T-helper 9 cell (primary cell): ENCODE measurements at places on chromosomes 1 and 21.

DNA sequence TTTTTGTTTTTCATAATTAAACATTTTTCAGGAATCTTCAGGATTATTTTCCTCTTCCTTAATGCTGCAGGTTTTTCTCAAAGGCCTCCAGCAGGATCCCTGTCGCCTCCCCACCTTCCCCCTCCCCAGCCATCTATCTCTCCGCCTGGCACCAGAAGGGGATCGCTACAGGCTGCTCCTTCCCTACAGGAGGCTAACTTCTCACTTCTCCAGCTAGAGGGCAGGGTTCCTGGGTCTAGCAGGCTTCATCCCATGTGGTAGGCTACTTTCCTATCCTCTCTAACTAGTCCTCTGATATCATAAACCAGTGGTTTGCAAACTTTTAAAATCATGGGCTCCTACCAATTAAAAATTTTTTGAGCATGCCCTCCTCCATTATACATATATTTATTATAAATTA, 104.1 kb downstream of the KCNN3 start:
- no peak for DNase-seq

GRCh38 chr1:218478336-218478735, 133.2 kb downstream of the TGFB2 start:
- DNase-seq: no peak

- no peak for DNase-seq
These were observed 197.4 kb downstream of the FGGY start for GRCh38 chr1:59494145-59494833.

GRCh38 chr1:172423336-172423735, 2.9 kb downstream of the C1orf105 start:
- DNase-seq: no peak

- no peak for DNase-seq
These were observed 18.2 kb downstream of the NFIA start for GRCh38 chr1:61100578-61100977.

DNA sequence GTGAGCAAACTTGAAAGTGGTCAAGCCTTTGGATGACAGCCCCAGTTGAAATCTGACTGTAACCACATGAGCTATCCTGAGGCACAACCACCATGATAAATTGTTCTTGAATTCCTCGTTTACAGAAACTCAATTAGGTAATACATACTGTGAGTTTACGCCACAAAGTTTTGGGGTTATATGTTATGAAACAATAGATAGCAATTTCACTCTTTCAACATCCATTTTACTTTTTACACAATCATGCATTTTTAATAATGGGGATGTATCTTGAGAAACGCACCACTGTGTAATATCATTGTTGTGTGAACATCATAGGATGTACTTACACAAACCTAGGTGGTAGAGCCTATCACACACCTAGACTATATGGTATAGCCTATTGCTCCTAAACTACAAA, 35.4 kb downstream of the OR2C3 start:
- DNase-seq: no peak

- no peak for DNase-seq
These were observed 111.8 kb upstream of the USP25 start for GRCh38 chr21:15617964-15618363.
